ENCODE measurements at places on chromosomes 6 and 20.

GRCh38 chr20:34915749-34916455 is 39.5 kb downstream of the ACSS2 start:
- no peak for DNase-seq

DNA sequence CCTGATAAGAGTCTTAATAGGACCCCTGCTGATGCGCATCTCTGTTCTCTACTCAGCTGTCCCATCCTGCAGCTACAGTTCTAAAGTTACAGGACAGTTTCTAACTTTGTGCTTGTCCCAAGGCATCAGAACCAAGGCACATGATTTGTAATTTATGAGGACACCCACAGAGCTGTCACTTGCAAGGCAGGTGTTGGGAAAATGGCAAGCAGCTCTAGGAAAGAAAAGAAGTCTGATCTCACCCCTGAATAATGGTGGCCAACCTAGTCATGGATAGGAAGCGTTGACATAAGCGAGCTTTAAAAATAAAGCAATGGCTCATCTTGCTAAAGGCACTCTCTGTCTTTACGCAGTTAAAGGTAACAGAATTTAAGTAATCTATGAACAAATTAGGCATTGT is 127.6 kb upstream of the VGLL2 start:
- no peak for DNase-seq

- DNase-seq: no peak
Measured at GRCh38 chr6:12891595-12891994, 175.0 kb downstream of the PHACTR1 start.

DNA sequence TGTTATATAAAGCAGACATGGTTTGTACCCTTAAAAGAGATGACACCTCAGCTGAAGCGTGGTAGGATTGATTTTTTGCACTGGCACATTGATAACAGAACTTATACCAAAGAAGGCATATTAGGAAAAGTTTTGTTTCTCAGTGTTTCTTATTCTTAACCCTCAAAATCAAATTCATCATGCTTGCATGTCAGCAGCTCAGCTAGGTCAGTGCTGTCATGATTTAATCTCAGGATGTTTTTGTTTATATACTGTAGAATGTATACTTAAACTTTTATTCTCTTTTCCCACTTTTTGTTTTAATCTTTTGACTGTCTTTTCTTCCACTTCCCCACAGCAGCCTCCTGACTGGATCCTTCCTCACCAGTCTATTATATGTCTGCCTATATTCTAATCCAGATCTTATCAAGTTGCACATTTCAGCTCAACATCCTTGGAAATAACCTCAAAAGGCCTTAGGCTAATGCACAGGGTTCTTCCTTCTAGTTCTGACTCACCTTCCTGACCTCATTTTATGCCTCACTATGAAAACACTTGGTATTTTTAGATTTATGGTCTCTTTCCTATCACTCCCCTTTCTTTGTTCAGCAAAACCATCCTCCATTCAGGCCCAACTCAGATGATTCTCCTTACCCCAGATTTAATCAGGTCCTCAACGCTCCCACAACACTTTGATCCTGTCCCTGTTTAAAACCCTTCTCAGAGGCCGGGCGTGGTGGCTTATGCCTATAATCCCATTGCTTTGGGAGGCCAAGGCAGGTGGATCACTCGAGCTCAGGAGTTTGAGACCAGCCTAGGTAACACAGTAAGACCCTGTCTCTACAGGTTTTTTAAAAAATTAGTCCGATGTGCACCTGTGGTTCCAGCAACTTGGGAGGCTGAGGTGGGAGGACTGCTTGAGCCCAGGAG is 7.2 kb downstream of the HEBP2 start:
- peak; percentile 71 for DNase-seq

GRCh38 chr20:3777716-3778629 is 3.3 kb downstream of the SPEF1 start:
- DNase-seq: peak; percentile 40

- peak; percentile 47 for DNase-seq
Measured at GRCh38 chr6:158879180-158879579, 60.0 kb upstream of the EZR start.

DNA sequence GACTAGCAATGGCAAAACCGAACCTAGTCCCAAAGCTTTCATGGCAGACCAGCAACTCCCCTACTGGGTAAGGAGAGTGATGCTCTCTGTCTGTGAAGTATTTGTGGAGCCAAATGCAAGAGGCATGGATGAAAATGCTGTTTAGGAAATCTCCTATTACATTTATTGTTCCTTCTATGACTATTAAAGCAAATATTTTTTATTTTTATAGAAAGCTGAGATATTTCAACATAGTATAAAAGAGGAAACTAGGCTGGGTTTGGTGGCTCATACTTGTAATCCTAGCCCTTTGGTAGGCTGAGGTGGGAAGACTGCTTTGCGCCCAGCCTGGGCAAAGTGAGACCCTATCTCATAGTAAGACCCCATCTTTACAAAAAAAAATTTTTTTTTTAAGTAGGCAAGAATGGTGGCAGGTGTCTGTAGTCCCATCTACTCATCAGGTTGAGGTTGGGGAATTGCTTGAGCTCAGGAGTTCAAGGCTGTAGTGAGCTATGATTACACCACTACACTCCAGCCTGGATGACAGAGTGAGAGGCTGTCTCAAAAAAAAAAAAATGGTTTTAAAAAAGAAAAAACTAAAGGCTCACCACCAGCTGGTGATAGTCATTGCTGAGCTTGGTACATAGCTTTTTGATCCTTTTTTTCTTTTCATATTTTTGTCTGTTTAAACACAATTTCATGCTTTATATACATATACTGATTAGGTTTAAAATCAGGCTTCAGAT is 11.3 kb downstream of the KDM1B start:
- DNase-seq: no peak

DNA sequence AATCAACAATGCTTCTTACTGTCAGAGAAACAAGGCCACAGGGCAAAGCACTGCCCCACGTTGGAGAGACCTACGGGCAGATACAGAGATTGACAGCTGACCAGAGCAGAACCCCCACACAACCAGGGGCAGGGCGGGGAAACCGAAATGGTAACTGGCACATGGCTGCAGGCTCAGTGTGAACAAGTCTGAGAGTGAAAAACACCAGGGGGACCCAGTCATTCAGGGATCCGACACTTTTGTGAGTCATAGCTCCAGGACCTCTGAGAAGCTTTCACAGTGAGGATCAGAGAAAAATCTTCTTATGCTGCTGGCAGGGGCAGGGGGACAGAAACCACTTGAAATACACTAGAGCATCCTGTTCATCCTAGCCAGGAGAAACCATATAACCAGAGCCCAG is 254.2 kb downstream of the C6orf118 start:
- peak; percentile 55 for DNase-seq

DNA sequence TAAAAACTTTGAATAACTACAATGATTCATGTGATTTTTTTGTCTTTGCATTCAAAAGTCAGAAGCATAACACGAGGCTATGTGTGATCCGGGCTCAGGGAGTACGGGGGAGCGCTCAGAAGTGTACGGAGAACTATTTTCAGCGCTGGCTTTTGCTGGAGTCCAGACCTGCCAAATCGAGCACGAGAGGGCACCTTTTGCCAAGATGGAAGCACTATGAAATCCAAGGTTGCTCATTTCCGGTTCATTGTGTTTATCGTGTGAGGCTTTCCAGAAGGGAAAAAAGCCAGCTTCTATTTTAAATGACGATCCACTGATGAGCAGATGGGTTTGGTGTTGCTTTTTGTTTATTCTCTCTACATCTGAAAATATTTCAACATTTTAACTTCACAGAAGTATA is 11.3 kb downstream of the RAMACL start:
- DNase-seq: no peak

GRCh38 chr6:44942798-44943197 is 385.3 kb upstream of the RUNX2 start:
- no peak for DNase-seq

DNA sequence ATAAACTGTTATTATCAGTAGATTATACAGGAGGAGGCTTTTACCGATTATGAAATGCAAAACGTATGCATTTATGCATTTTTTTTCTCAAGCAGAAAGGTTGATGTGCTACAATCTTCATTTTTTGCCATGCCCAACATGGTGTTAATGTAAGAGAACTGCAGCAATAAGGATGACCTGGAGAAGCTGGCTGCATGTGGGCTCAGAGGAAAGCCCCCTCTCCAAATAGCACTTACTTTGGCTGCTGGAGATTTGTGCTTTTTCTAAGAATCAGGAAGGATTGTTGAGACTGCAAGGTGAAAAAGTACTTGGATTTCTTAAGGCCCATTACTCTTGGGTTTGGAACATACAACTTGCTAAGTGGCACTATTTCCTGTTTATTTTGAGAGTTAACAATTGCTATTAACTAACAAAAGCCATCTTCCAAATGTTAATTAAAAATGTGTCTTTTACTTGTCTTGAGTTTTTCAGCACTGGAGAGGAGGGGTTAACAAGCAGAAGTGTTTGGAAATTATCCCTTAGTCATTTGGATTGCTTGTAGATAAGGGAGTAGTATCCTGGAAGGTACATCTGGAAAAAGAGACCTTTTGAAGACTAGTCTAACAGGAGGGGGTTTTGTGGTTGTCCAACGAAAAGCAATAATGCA is 5.6 kb downstream of the SOX4 start:
- no peak for DNase-seq

DNA sequence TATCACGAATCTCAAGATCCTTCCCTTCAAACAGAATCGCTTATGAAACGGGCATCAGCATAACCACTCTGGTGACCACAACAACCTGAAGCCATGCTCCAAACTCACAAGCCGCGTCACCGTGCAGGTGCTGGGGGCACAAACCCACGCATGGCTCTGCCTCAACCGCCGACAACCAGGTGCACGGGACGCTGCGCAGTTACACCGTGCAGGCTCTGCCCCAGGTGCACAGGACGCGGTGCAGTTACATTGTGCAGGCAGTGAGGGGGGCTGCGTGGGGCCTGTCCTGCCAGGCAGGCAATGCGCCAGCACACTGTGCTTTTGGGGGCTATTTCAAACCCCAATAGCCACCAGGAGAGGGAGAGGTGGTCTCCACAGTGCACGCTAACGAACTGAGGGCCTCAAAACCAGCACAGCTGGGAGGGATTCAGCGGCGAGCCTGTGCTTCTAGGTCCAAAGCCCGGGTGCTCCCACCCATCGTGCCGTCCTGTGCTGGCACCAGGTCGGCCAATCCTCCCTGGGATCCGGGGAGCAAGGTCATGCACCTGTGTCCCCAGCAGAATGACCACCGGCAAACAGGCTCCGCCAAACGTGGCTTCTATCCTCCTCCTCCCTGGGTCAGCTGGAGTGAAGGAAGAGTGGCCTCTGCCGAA is 35.8 kb downstream of the ZBTB46 start:
- DNase-seq: no peak

DNA sequence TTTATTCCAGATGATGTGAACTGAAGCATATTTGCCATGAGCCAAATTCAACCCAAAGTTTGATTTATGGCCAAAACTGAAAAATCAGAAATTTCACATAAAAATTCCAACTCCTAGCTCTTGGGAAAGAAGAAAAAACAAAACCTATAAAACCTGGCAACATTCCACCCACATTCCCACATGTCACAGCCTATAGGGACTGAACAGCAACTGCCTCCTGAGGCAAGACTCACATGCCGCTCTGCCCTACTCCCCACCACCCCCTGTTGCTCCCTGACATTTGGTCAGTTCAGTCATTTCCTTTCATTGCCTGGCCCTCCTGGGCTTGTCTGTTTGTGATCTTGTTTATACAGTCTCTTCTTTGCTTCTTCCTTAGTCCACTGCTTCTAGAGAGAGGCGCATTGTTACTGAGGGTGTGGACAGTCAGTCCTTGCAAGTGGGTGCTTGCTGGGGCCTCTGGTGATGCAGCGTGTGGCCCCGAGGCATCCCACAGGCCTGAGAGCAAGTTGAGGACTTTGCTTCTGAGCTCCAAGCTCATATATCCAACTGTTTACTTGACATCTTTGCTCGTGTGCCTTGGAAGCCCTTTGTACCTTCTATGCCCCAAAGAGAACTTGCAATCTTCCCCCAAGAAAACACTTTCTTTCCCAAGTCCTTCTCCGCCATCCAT is 31.4 kb downstream of the NFATC2 start:
- peak; percentile 70 for DNase-seq

- no peak for DNase-seq
Measured at GRCh38 chr6:37173493-37174195, 3.7 kb downstream of the PIM1 start.

GRCh38 chr6:160767647-160768019 is 65.6 kb downstream of the PLG start:
- no peak for DNase-seq

DNA sequence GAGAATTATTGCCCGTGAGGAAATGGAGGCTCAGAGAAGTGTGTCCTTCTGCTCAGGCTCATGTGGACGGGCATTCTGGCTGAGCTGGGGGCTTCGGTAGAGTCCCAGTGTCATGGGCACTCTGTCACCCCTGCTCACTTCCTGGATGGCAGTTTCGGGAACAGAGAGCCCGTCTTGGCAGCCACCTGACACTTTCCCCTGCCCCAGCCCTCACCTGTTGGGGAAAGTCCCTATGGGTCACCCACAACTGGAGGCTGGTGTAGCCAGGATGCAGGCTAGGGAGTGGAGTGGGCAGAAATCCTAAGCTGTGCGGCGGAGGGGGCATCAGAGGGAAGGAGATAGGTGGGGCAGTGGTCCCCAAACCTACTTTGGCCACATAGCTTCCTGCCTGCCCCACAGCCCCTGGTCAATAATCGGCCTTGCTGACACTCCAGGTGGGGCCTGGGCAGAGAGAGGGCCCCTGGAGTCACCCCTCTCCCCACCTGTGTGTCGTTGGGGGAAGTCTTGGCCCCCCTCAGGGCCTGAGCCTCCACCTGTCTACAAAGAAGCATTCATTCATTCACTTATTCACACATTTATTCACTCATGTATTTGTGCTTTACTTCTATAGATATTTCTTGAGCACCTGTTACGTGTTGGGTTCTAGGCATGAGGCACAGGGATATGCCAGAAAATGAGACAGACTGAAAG is 40.5 kb downstream of the SNAI1 start:
- no peak for DNase-seq

DNA sequence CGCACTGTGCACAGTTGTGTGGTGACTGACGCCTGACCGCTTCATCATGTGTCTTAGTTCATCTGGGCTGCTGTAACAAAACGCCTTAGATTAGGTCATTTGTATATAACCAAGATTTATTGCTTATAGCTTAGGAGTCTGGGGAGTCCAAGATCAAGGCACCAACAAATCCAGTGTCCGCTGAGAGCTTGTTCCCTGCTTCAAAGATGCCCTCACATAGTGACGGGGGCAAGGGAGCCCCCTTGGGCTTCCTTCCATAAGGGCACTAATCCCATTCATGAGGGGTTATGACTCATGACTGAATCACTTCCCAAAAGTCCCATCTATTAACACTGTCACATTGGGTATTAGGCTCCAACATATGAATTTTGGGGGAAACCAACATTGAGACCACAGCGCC is 34.6 kb downstream of the CYP24A1 start:
- peak; percentile 18 for DNase-seq

GRCh38 chr20:16732506-16733152 is 2.8 kb downstream of the SNRPB2 start:
- no peak for DNase-seq

- no peak for DNase-seq
Measured at GRCh38 chr20:48709744-48710143, 118.1 kb downstream of the PREX1 start.

DNA sequence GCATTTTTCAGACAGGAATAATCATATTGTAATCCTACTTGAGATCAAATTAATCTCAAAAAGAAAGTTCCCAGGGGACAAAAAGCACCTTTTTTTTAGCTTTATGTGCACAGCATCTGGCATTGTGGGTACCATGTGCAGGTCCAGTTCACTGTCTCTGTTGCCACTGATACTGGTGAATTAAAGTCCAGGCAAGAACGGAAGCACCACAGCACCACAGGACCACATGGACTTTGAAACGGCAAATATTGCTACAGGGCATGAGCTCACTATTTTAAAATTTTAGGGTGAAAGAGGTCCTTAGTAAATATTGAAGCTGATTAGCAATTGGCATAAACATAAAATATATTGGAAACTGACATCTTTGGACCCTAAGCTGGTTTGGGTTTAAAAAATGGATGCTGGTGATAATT is 709.0 kb downstream of the EPM2A start:
- no peak for DNase-seq

Data from fibroblast of skin of right quadriceps (primary cell).